ENCODE measurements at places on chromosomes 7 and 10.

- no peak for DNase-seq
Observed at GRCh38 chr10:14450041-14450491, 119.3 kb upstream of the FRMD4A start.

GRCh38 chr10:85510682-85511081, 855.9 kb downstream of the GRID1 start:
- DNase-seq: no peak

- no peak for DNase-seq
Observed at GRCh38 chr7:21656796-21657195, 114.0 kb downstream of the DNAH11 start.

GRCh38 chr10:111756217-111757061, 427.1 kb downstream of the GPAM start:
- no peak for DNase-seq

- no peak for DNase-seq
Observed at GRCh38 chr10:119413093-119413453, 129.4 kb downstream of the RGS10 start.

DNA sequence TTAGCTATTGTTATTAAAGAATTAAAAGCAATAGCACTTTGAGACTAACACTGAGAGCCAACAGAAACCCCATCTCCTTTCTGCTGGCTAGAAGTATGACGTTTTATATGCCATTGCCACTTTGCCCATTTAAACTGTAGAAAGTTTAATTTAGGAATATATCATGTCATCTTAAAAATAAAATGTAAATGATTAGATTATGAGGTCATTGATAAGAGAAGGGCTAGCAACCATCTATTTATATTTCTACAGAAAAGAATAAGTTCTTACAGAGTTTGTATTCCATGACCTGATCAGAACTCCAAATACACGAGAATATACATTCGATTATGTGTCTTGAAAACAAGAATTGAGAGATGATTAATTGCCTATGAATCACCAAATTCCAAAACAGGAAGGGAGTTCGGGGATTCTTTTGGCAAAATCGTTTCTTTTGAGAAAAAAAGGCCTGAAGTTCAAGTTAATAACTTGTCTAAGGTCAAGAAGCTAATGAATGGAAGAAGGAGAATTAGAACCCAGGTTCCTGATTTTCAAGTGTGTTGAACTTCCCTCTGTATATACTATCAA, 227.0 kb downstream of the TRIL start:
- DNase-seq: no peak

DNA sequence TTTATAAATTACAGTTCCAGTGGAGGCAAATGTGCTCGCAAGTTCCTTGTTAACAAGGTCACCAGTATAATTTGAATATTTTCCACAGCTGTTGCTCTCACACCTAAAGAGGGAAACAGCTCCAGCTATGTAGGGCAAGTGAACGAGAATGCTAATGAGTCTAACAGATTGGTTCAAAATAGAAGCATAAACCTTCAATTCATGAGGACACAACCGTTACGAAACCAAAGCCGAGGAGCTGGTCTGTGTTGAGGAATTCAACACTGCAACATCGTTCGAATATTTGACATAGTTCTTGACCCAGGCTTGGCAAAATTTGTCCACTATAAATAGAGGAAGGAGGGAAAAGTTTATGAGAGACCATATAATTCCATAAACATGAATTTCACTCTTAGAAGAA, 161.3 kb downstream of the KLF6 start:
- no peak for DNase-seq
